ENCODE measurements at places on chromosomes 3 and 15.

DNA sequence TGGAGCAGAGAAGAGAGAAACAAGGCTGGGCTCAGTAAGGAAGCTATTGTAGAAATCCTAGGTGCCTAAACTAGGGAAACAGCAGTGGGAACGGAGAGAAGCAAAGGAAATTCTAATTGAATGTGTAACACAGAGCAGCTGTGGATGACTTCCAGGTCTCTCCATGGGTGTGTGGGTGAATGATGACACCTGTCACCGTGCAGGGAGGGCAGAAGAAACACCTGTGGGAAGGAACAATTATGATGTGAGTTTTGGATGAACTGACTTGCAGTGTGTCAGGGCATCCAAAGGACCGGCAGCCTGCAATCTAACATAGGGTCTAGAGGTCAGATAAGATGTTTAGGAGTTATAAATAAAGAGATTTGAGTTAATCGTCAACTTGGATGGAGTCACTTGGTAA, 144.2 kb downstream of the RYR3 start:
- no peak for DNase-seq

DNA sequence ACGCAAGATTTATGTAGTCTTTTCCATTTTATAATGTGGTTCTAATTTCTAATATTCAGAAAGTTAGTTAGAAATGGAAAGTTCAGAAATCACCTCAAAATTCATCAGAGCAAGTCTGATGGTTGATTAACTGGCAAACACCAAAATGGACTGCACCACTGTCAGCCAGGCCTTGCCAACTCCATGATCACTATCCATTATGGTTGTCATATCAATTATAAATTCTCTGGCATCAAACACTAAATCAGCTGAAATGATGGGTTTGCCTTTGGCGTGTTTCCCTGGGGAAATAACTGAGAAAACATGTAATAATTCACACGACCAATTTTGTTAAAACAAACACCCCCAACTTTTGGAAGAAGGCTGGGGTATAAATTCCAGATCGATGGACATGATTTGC, 219.4 kb downstream of the CDIN1 start:
- DNase-seq = no peak

GRCh38 chr15:37359101-37359892, 258.9 kb upstream of the MEIS2 start:
- DNase-seq = no peak

DNA sequence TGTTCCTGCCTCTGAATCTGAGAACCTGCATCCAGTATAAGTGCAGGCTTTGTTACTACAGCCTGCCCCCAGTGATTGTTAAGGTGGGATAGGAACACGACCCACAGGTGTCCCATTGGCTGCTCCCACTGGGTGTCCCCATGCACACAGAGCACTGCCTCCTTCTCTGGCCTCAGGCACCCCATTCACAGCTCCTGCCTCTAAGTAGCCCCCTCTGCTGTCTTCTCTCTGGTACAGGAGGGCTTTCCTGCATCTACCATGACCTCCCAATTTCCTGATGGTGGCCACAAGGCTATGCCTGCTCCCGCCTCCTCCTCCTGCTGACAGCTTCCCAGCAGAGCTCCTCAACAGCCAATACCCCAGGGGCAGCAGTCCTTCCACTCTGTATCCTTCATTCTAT, 238.6 kb upstream of the TMC3 start:
- no peak for DNase-seq

- DNase-seq = no peak
These were observed 420.4 kb downstream of the PDCD6IP start for GRCh38 chr3:34218706-34219385.

DNA sequence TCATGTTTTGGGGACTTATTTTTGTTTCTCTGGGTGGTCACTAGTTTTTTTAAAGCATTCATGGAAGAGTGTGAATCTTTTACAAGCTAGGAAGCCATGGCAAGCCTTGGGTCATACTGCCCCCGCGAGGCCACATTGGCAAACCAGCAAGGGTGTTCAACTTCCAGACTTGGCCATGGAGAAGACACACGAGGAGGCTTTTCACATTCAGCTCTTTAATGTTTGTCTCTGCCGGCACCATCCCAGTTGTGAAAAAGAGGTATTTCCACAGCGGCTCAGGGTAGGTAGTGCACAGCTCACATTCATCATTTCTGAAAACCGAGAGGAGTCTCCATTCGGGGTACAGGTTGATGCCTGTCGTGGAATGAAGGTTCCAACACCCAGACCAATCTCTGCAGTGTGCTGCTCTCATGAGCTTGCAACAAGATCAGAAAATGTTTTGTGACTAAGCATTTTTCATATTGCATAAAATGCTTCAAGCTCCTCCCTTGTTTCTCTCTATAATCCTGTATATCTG, 7.7 kb downstream of the CCR5 start:
- no peak for DNase-seq

DNA sequence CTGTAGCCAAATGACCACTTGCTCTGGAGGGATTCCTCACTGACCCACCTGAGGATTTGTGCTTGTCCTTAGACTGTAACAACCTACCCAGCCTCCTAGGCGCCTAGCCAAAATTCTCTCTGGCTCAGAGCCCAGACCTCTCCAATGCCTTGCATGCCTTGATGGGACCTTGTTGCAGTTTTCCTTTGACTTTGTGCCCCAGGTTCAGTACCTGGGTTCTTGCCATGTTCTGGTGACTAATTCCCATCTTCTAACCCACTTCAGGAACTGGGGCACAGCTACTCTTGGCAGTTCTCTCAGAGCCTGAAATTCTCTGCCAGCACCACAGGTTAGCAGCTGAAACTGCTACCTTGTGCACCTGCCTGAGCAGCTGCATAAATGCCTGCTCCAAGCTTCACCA, 27.0 kb upstream of the UBE3A start:
- no peak for DNase-seq

DNA sequence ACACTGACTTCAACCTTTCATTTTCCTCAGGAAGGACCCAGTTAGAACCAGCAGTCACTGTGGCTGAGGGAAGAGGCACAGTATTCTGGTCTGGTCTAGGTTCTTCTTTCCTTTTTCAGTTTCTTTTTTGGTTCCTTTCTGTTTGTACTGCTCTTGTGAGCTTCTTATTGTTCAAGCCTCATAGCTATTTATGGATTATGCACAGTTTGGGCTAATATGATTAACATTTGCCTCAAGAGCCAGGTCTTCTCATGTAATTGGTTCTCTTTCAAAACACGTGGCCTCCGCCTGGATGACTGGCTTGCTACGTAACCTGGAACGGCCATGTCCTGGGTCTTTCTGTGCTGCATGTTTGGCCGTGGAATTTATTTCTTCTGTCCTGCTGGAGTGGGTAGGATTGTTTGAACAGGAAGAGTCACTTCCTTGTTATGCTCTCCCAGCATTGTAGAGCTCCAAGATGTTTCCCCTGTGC, 43.3 kb downstream of the RBMS3 start:
- DNase-seq = peak; percentile 67

DNA sequence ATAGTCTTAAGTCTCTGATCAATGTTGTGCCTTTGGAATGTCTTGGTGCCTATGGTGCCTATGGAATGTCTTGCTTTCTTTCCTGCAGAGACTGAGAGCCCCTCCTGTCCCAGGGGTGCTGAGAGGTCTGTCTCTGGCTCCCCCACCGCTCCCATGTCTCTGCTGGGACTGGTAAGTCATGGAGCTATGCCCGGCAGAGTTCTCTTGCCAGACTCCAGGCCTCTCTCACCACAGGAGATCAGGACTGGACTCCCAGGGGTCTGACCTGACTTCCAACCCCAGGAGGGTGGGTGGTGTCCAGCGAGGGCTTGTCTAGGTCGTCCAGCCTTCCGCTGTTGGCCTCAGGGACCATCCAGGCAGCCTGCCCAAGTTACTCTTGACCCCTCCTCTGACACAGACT, 14.0 kb upstream of the CYP11A1 start:
- no peak for DNase-seq

- no peak for DNase-seq
These were observed 29.7 kb downstream of the GLCE start for GRCh38 chr15:69190091-69190490.

GRCh38 chr3:147377412-147378367, 28.7 kb downstream of the ZIC4 start:
- no peak for DNase-seq

- peak; percentile 91 for DNase-seq
These were observed at the start of gene EIF4A2 for GRCh38 chr3:186783058-186783730. Gene EIF4A2 (plus strand): TSS chr3:186783577. CDS start chr3:186783611, 34 bp downstream.

DNA sequence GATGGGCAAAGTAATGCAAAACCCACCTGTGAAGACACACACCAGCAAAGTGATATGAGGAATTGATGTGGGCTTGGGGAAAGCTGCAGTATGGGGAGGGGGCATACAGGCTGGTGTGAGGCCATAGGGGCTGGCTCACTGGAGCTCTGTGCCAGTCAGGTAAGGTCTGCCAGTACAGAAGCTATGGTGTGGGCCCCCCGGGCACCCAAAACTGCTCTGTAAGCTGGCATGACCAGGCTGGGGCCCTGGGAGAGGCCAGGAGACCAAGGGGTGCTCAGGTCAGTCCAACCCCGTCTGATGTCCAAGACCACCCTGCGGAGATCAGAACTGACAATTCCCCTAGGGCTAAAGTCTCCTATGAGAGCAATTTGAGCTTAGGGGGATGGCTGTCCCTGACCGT, 163.1 kb downstream of the KCNMB2 start:
- no peak for DNase-seq

- DNase-seq = no peak
These were observed 623.5 kb upstream of the TBL1XR1 start for GRCh38 chr3:177820683-177821316.

DNA sequence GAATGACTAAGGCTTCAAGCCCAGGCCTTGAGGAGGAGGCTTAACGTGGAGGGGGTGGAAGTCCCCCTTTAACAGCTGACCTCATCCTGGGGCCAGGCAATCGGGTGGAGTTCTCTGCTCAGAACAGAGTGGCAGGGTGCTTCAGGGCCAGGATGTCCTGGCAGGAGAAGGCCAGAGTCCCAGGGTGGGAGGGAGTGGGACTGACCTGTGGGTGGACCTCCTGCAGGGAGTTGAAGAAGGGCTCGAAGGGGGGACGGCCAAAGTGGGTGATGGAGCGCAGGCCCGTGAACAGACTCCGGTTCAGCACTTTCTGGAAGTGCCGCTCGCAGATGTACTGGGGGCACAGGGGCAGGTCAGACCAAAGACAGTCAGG, 19.6 kb downstream of the DUOX2 start:
- DNase-seq = peak; percentile 53

- DNase-seq = no peak
These were observed 109.9 kb downstream of the TBC1D5 start for GRCh38 chr3:17632401-17633100.

DNA sequence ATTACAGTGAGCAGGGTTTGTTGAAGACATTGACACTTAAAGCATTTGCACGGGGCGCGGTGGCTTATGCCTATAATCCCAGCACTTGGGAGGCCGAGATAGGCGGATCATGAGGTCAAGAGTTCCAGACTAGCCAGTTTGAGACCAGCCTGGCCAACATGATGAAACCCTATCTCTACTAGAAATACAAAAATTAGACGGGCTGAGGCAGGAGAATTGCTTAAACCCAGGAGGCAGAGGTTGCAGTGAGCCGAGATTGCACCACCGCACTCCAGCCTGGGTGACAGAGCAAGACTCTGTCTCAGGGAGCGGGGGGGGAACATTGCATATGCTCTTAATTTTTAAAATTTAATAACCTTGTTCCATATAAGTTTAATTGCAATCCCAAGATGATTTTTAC, 11.9 kb downstream of the STT3B start:
- no peak for DNase-seq

DNA sequence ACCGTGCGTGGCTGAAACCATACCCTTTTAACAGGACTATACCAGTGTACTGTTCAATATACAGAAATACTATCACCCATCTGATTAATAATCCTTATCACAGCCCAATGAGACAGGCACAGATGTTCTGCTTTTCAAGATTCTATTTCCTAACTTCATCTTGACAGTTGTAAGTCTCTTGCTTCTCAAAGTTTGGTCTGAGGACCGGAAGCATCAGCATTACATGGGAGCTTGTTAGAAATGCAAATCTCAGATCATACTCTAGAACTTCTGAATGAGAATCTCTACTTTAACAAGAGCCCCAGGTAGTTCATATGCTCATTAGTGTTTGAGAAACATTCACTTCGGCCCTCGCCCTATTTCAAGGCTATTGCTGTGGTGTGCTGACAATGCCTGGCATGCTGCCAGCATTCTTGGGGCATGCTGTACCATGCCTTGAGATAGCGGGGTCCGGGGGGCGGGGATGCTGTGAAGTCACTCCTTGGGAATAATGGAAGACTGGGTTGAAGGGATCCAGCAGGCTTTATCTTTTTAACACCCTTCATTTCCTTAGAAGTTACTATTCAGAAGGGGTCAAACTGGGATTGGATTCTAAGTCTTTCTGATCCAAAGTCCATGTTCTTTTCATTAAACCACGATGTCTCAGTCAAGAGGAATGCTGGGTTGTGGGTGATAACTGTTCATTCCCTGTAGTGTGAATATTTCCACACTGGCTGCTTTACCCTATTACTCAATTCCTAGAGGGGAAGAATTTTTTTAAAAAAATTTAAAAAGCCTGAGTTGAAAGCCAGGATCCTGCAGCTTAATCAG, 194.7 kb downstream of the LPP start:
- DNase-seq = no peak

GRCh38 chr3:53552730-53553129, 58.3 kb downstream of the CACNA1D start:
- DNase-seq = no peak

Measured in left forelimb (tissue), 1 donor.